ENCODE measurements at places on chromosomes 2 and 18. TPM values are rescaled to one million over a fixed set of nuclear protein-coding genes. Genes with fewer than 3 reads are reported as not detected.

DNA sequence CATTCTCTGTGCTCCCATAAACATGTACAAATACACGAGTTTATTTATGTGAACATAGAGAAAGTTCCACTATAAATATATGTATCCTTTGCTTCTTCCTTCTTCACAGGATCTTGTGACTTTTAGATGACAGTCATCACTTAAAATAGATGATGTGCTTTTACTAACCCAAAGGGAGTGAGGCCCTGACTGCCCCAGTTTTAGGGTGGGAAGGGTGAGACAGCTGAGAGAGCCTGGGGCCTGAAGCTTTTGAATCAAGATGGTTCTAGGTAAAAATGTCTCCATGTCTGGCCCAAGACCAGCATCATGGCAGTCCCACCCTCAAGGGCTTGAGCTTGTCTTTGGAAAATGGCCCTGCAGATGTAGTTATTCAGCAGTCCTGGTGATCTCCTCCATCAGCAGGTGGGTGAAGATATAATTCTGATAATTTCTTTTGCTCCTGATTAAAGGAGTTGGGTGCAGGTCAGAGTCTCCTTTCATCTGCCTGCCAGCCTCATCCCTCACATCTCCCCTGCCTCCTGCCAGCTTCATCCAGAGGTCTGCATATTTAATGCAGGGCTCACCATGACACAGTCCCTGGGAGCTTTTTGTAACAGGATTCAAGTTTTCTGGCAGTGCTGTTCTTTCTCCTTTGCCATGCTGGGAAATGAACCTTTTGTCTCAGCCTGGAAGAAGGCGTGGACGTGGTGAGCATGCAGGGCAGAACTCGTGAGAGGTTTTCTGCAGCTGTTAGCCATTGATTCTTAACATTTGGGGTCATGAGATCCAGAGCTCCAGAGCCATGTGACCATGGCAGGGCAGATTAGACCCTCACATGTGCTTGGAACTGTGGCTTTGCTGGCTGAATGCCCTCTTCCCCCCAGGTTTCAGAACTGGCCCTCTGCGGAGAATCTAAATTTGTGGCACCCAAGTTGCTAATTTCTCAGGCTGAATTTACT, 2.7 kb downstream of the HRH4 start:
- H3K4me3 ChIP-seq = no peak overlapping the region
- H3K4me1 ChIP-seq = no peaks in the 10 kb centered on the region
- DNase-seq = no peak
- no peaks in the 10 kb centered on the region for H3K27me3 ChIP-seq
- no peaks in the 10 kb centered on the region for H3K36me3 ChIP-seq
- H3K27ac ChIP-seq = no peak overlapping the region

- no peak for DNase-seq
- no peaks in the 10 kb centered on the region for H3K27me3 ChIP-seq
- H3K4me1 ChIP-seq = no peaks in the 10 kb centered on the region
- H3K4me3 ChIP-seq = no peak overlapping the region
- no peak overlapping the region for H3K27ac ChIP-seq
Measured at GRCh38 chr2:231200805-231201474, 2.5 kb downstream of the ARMC9 start.

DNA sequence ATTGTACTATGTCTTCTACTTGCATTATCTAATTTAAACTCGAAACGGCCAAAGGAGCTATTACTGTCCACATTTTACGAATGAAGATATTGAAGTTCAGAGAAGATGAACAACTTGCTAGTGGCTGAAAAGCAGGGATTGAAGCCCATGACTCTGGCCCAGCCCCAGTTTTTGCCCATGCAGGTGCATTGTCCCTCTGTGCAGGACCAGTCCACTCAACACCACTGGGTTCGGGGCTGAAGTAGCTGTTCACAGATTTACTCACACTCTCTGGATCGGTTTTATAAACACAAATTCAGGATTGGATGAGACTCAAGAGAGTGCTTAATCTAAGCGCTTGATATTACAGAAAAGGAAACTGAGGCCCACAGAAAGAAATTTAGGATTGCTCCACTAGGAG, 1.4 kb upstream of the IHH start:
- no peak overlapping the region for H3K4me3 ChIP-seq
- H3K36me3 ChIP-seq = no peaks in the 10 kb centered on the region
- H3K4me1 ChIP-seq = peaks cover 36% of the 10 kb centered on the region
- H3K27ac ChIP-seq = no peak overlapping the region

GRCh38 chr2:211447548-211447947, 891.1 kb downstream of the CPS1 start:
- H3K36me3 ChIP-seq = no peaks in the 10 kb centered on the region
- no peak overlapping the region for H3K27ac ChIP-seq
- H3K4me1 ChIP-seq = no peaks in the 10 kb centered on the region
- DNase-seq = no peak
- H3K4me3 ChIP-seq = no peak overlapping the region
- H3K27me3 ChIP-seq = no peaks in the 10 kb centered on the region

DNA sequence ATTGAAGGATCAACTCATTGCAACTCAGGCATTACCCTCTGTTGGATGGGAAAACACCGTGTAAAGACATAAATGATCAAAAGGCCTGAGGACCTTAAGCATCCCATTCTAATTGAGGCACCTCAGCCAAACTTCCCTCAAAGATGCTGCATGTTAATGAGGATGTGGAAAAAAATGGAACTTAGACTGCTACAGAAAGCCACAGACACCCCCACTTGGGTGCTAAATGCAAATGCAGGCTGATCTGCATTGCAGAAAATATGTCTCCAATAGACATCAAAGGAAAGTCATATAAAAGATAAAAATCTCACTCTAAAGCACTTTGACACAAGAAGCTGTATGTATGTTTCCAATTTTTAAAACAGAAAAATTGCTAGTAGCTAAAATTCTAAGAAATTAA, 504.7 kb downstream of the KCNJ3 start:
- no peaks in the 10 kb centered on the region for H3K36me3 ChIP-seq
- no peaks in the 10 kb centered on the region for H3K27me3 ChIP-seq
- no peak for DNase-seq
- H3K4me1 ChIP-seq = no peaks in the 10 kb centered on the region
- no peak overlapping the region for H3K27ac ChIP-seq

DNA sequence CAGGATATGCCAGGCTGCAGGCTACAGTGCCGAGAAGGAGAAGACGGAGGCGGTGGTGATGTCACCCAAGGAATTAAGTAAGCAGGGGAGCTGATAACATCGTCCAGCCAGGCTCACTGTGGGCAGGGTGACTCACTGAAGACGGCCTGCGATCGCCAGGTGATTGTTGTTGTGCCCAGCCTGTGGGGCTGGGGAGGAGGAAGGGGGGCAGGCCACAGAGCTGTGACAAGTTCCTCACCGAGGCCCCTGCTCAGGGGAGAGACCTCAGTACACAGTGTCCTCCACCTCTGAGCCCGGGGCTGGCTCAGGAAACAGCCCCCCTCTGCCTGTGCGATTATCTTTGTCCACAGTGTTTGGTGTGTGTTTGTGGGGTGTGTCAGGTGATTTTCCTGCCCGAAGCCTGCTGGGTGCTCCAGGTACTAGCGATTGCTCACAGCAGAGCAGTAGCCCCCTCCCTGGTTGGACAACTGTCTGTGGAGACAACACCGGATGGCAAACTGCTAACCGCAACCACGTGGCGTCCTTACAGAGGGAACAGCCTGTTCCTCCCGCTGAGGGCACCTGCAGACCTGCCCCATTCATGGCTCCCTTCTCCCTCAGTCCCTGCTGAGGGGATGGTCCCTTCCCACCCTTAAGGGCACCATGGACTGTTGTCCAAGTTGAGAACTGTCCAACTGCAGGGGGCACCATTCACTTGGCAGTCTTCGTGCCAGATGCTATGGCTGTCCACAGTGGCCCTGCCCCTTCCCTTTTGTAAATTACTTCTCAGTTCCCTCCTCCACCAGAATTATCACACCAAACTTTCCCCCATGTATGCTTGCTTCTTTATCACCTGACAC, 95.1 kb downstream of the ZFP36L2 start:
- H3K27ac ChIP-seq = peak overlapping the region; percentile 30
- H3K4me3 ChIP-seq = no peak overlapping the region
- H3K27me3 ChIP-seq = no peaks in the 10 kb centered on the region
- no peaks in the 10 kb centered on the region for H3K36me3 ChIP-seq
- peak; percentile 60 for DNase-seq
- H3K4me1 ChIP-seq = peaks cover 55% of the 10 kb centered on the region

DNA sequence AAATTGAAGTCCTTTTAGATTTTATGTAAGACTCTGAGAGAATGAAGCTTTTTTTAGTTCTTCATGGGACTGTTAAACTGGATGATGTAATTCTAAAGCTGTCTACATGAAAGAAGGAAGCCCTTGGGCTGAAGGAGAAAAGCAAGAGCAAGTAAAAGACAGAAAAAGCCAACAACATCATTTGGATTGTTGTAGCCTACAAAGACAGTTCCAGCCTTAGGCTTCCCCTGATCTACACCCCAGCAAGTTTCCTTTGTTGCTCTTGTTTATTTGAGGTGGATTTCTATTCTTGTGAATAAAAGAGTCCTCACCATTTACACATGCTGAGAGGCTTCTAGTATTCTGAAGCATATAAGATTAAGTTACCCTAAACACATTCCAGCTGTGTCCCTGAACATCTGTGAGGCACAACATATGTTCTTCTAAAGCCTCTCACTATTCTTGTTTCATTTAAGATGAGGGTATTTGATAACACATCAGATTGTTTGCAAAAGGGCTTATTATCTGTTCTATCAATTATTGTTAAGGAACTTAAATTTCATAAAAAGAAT, 377.8 kb downstream of the LNPK start:
- no peaks in the 10 kb centered on the region for H3K27me3 ChIP-seq
- no peak for DNase-seq
- H3K4me3 ChIP-seq = no peak overlapping the region
- H3K36me3 ChIP-seq = no peaks in the 10 kb centered on the region
- no peak overlapping the region for H3K27ac ChIP-seq

GRCh38 chr2:60533101-60534051, 20.1 kb downstream of the BCL11A start:
- DNase-seq = no peak
- no peak overlapping the region for H3K27ac ChIP-seq
- no peaks in the 10 kb centered on the region for H3K36me3 ChIP-seq
- no peak overlapping the region for H3K4me3 ChIP-seq
- H3K27me3 ChIP-seq = no peaks in the 10 kb centered on the region

PLCD4 gene
- 0.89 TPM for total RNA-seq

GRCh38 chr18:63422864-63423304, 608 bp upstream of the VPS4B start:
- peak overlapping the region; percentile 92 for H3K27ac ChIP-seq
- peak overlapping the region; percentile 78 for H3K4me3 ChIP-seq
- no peaks in the 10 kb centered on the region for H3K27me3 ChIP-seq
- DNase-seq = no peak
- no peaks in the 10 kb centered on the region for H3K36me3 ChIP-seq

DNA sequence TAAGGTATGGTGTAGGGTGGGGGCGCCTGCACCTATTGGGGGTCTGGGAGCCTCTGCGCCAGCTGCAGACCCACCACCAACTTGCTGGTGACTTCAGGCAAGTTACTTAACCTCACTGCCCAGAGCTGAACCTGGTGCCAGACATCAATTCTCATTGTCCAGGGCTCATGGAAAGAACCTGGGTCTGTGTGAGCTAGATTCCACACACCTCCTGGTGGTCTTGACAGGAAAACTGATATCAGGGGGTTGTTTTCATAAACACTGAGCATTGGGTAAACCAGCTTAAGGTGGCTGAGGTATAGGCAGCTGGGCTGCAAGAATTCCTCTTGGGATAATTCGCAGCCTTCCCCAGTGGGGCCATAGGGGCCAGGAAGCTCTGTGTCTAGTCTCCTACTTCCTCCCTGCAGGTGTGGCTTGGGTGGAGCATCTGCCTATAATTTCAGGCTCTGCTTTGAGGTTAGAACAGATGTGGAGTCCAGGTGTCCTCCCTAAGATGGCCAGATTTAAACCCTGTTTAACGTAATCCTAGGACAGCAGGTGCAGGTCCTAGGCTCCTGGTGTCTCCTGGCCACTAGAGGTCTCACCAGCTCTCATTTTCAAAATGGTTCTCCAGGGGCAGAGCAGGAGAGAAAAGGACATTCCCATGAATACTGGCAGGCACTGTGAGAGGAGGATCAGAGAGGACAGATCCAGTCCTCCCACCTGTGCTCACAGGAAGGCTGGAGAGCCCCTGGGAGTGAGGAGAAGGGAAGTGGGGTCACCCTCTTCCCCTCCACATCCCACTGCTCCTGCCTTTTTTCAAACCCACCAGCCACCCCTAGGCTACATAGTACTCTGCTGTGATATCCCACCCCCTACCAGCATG, 100.4 kb upstream of the SMAD2 start:
- H3K4me1 ChIP-seq = peaks cover 63% of the 10 kb centered on the region
- no peaks in the 10 kb centered on the region for H3K27me3 ChIP-seq
- peak overlapping the region; percentile 57 for H3K27ac ChIP-seq
- H3K36me3 ChIP-seq = peaks cover 6% of the 10 kb centered on the region
- peak; percentile 70 for DNase-seq
- no peak overlapping the region for H3K4me3 ChIP-seq

DNA sequence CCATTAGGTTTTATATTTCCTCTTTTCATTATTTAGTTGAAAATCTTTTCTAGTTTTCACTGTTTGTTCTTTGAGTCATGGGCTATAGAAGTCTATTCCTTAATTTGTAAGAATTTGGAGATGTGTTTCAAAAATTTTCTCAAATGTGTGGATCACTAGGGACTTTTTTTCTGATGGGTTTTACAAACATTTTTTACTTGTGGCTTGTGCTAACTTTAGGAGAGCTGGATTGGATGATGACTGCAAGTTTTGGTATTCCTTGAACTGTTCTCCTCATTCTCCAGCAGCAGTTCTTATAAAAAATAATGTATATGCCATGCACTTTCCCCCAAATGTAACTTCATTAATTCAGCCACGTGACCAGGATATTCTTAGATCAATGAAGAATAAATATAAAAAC, 94.7 kb upstream of the CWC22 start:
- DNase-seq = no peak
- no peaks in the 10 kb centered on the region for H3K36me3 ChIP-seq
- no peaks in the 10 kb centered on the region for H3K27me3 ChIP-seq
- H3K27ac ChIP-seq = no peak overlapping the region

- H3K27me3 ChIP-seq = no peaks in the 10 kb centered on the region
- no peak for DNase-seq
- H3K4me3 ChIP-seq = no peak overlapping the region
- H3K27ac ChIP-seq = no peak overlapping the region
- H3K36me3 ChIP-seq = no peaks in the 10 kb centered on the region
- H3K4me1 ChIP-seq = no peaks in the 10 kb centered on the region
Measured at GRCh38 chr2:173607606-173608311, 253.1 kb downstream of the CDCA7 start.

DNA sequence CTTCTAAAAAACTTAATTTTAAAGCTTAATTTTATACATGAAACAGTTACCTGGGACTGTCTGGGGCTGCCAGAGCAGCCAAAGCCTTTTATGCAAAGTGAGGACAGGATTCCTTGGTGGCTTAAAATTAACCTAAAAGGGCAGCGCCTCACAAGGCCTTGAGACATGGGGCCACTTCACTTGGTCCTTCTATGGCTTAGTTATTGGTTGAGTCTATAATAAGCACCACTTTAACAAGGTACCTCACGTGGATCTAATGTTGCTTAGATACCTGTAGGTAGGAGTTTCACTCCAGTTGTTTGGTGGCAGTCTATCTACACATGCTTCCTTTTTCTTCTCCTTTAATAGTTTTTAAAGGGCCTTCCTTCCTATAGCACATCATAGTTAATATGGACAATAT, 51.6 kb downstream of the EIF2AK3 start:
- no peaks in the 10 kb centered on the region for H3K4me1 ChIP-seq
- no peak overlapping the region for H3K27ac ChIP-seq
- no peak overlapping the region for H3K4me3 ChIP-seq
